ENCODE measurements at places on chromosomes 2 and 18.

- no peaks in the 10 kb centered on the region for H3K36me3 ChIP-seq
- no peak overlapping the region for H3K4me3 ChIP-seq
- no peaks in the 10 kb centered on the region for H3K27me3 ChIP-seq
- H3K4me1 ChIP-seq = peaks cover 28% of the 10 kb centered on the region
- no peak for DNase-seq
- no peak overlapping the region for H3K27ac ChIP-seq
Measured at GRCh38 chr2:237879058-237879430, 19.6 kb downstream of the RAMP1 start.

DNA sequence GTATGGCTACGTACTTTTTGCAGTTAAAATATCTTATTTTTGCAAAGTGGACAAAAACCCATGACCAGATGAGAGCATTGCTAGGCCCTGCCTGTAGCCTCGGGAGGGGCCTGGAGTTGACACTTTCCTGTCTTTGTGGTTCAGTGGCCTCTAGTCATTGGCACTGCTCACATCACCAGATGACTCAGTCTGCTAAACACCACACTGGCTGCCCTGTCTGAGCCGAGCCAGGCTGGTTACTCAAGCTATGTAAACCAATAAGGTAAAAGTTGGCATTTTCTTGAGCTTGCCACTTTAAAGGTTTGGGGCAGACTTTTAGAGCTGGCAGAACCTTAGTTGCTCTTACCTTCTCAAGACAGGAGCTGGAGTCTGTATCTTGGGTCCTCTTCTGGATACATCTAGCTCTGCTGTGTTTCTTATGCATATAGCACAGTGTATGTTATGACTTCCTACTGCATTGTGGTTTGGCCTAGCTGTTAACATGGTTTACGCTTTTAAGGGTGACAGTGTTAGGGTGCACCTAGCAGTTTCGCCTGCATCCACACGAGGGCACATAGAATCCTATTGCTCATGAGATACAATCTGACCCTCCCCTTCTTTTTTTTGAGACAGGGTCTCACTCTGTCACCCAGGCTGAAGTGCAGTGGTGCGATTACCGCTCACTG lies 76.4 kb downstream of the AP1S3 start:
- no peak overlapping the region for H3K4me3 ChIP-seq
- H3K4me1 ChIP-seq = peaks cover 9% of the 10 kb centered on the region
- H3K27me3 ChIP-seq = no peaks in the 10 kb centered on the region
- DNase-seq = peak; percentile 89
- no peaks in the 10 kb centered on the region for H3K36me3 ChIP-seq

- no peak overlapping the region for H3K27ac ChIP-seq
- H3K36me3 ChIP-seq = no peaks in the 10 kb centered on the region
- H3K27me3 ChIP-seq = no peaks in the 10 kb centered on the region
- DNase-seq = no peak
- peaks cover 1% of the 10 kb centered on the region for H3K4me1 ChIP-seq
- H3K4me3 ChIP-seq = no peak overlapping the region
Measured at GRCh38 chr2:18662689-18663088, 73.3 kb upstream of the NT5C1B start.

GRCh38 chr18:24126155-24126961 lies 12.5 kb upstream of the CABYR start:
- H3K27ac ChIP-seq = no peak overlapping the region
- no peaks in the 10 kb centered on the region for H3K36me3 ChIP-seq
- no peak for DNase-seq
- H3K27me3 ChIP-seq = no peaks in the 10 kb centered on the region

GRCh38 chr2:157439824-157440186 lies 4.1 kb downstream of the CYTIP start:
- H3K4me1 ChIP-seq = peaks cover 3% of the 10 kb centered on the region
- no peak for DNase-seq
- no peak overlapping the region for H3K27ac ChIP-seq

DNA sequence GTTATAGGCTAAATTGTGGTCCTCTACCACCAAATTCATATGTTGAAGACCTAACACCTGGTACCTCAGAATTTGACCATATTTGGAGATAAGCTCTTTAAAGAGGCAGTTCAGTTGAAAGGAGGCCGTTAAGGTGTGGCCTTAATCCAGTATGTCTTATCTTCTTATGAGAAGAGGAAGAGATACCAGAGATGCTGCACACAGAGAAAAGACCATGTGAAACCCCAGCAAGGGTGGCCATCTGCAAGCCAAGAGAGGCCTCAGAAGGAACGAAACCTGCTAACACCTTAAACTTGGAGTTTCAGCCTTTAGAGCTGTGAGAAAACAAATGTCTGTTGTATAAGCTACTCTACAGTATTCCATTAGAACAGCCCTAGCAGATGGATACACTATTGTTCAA lies 528.1 kb upstream of the DCC start:
- no peaks in the 10 kb centered on the region for H3K27me3 ChIP-seq
- H3K4me1 ChIP-seq = no peaks in the 10 kb centered on the region
- no peaks in the 10 kb centered on the region for H3K36me3 ChIP-seq

DNA sequence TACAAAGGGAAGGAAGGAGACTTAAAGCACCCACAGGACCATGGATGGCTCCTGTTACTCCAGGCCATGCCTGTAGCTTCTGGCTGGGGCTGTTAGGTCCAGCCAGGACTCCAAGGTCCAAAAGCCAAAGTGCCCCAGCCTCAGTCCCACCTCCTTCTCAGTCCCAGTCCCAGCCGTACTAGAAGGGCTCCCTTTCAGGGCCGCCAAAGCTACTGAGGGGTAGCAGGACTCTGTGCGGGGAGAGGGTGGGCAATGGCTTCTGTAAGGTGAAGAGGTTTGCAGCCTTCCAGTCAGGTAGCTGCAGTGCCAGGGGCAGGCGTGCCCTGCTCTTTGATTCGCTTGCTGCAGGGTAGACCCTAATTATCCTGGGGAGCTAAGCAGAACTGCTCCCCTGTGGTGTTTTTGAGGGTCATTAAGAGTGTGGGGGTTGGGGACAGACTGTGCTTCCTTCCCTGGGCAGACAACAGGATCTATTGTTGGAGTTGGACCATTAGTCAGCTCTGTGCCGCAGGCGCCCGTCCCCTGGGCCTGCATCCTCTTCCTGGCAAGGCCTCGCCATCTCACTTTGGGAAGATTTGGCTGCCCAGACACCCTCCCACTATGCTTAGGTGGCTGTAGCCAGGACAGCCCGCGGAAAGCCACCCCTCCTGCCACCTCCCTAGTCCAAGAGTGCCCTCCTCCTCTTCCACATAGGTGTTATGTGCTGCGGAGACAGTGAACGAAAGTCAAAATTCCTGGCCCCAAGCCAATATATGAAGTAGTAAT lies 118.8 kb downstream of the ZBTB7C start:
- H3K36me3 ChIP-seq = no peaks in the 10 kb centered on the region
- H3K4me3 ChIP-seq = no peak overlapping the region
- peaks cover 6% of the 10 kb centered on the region for H3K27me3 ChIP-seq
- H3K4me1 ChIP-seq = peaks cover 3% of the 10 kb centered on the region

DNA sequence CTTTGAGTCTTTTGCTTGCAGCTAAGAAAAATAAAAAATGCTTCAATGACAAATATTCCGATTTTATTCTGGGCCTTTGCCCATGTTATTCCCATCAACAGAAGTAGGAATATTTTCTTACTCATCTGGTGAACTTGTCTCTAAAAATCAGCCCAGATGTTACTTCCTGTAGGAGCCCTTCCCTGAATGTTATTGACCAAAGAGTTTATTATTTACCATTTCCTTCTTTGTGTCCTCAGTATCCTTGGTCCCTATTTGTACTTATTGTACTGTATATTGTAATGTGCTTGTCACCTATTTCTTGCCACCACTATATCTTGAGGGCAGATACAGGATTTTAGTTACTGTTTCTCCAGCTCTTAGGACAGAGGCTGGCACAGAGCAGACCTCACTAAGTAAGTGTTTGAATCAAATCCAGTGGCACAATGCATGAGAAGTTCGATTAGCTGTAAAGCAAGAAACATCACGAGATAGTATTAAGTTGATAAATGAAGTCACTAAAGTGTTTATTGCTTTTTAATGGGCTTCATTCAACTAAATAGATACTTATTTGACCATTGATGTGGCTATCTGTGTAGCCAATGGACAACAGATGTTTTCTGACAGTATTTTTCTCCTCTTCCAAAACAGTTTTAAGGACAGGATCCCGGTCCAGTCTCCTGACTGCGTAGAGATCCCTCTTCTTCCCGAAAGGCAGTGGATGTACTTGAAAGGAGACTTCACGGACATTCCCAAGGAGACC lies 109.1 kb downstream of the DDX1 start:
- H3K27me3 ChIP-seq = no peaks in the 10 kb centered on the region
- H3K27ac ChIP-seq = no peak overlapping the region
- no peaks in the 10 kb centered on the region for H3K4me1 ChIP-seq
- no peak for DNase-seq
- no peak overlapping the region for H3K4me3 ChIP-seq
- H3K36me3 ChIP-seq = no peaks in the 10 kb centered on the region

- H3K4me1 ChIP-seq = no peaks in the 10 kb centered on the region
- no peak for DNase-seq
- H3K27me3 ChIP-seq = no peaks in the 10 kb centered on the region
- H3K36me3 ChIP-seq = no peaks in the 10 kb centered on the region
- H3K27ac ChIP-seq = no peak overlapping the region
- no peak overlapping the region for H3K4me3 ChIP-seq
Measured at GRCh38 chr2:145290986-145291385, 771.1 kb upstream of the ZEB2 start.

GRCh38 chr2:186925514-186925913 lies 76.5 kb upstream of the ZSWIM2 start:
- H3K4me3 ChIP-seq = no peak overlapping the region
- no peak overlapping the region for H3K27ac ChIP-seq
- no peaks in the 10 kb centered on the region for H3K36me3 ChIP-seq
- H3K27me3 ChIP-seq = no peaks in the 10 kb centered on the region
- no peak for DNase-seq

GRCh38 chr18:49457616-49458015 lies 2.8 kb downstream of the DYM start:
- H3K4me1 ChIP-seq = peaks cover 6% of the 10 kb centered on the region
- no peaks in the 10 kb centered on the region for H3K27me3 ChIP-seq
- H3K36me3 ChIP-seq = peaks cover 1% of the 10 kb centered on the region
- no peak overlapping the region for H3K27ac ChIP-seq

DNA sequence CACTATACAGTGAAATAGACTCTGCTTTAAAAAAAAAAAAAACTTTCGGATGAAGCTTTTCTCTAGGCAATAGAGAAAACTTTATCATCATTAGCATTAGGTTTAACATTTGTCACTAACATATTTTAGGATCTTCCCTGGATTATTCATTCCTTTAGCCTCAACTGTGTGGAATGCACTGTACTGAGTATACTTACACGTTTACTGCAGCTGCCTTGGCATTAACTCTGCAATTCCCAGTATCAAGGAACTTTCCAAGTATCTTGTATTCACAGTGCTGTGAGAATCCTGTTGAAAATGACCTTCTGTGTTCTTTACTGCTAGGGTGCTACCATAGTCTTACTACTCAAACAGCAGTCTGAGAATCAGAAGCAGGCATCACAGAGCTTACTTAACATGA lies 328.2 kb upstream of the COL3A1 start:
- DNase-seq = peak; percentile 22
- H3K36me3 ChIP-seq = no peaks in the 10 kb centered on the region
- no peaks in the 10 kb centered on the region for H3K27me3 ChIP-seq
- H3K4me1 ChIP-seq = no peaks in the 10 kb centered on the region
- H3K27ac ChIP-seq = peak overlapping the region; percentile 36
- no peak overlapping the region for H3K4me3 ChIP-seq

GRCh38 chr2:25615920-25616319 lies 57.5 kb downstream of the DTNB start:
- peaks cover 3% of the 10 kb centered on the region for H3K4me1 ChIP-seq
- H3K27ac ChIP-seq = no peak overlapping the region
- DNase-seq = no peak
- H3K27me3 ChIP-seq = no peaks in the 10 kb centered on the region

GRCh38 chr2:145033438-145033837 lies 513.5 kb upstream of the ZEB2 start:
- peaks cover 7% of the 10 kb centered on the region for H3K4me1 ChIP-seq
- no peaks in the 10 kb centered on the region for H3K27me3 ChIP-seq
- no peak overlapping the region for H3K4me3 ChIP-seq
- no peak for DNase-seq

DNA sequence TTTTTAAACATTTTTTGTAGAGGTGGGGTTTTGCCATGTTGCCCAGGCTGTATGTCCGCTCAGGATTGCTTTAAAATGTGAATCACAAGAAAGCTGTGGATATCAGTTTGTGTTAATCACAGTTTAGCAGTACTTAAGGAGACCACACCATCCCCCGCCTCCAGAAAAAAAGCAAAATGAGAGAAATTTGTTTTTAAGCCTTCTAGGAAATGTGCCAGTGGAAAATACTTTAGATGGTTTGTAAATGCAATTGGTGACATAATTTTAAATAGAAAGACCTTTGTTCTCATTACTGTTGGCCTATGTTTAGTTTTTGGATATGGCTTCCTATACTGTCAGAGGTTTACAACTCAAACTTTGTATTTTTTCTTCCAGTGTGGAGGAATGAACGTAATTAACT lies 27.0 kb downstream of the GCA start:
- H3K27ac ChIP-seq = no peak overlapping the region
- H3K27me3 ChIP-seq = no peaks in the 10 kb centered on the region
- H3K4me3 ChIP-seq = no peak overlapping the region
- no peaks in the 10 kb centered on the region for H3K36me3 ChIP-seq

GRCh38 chr18:49647496-49648168 lies 85.8 kb downstream of the LIPG start:
- peaks cover 23% of the 10 kb centered on the region for H3K4me1 ChIP-seq
- no peaks in the 10 kb centered on the region for H3K36me3 ChIP-seq
- DNase-seq = peak; percentile 81
- no peaks in the 10 kb centered on the region for H3K27me3 ChIP-seq

DNA sequence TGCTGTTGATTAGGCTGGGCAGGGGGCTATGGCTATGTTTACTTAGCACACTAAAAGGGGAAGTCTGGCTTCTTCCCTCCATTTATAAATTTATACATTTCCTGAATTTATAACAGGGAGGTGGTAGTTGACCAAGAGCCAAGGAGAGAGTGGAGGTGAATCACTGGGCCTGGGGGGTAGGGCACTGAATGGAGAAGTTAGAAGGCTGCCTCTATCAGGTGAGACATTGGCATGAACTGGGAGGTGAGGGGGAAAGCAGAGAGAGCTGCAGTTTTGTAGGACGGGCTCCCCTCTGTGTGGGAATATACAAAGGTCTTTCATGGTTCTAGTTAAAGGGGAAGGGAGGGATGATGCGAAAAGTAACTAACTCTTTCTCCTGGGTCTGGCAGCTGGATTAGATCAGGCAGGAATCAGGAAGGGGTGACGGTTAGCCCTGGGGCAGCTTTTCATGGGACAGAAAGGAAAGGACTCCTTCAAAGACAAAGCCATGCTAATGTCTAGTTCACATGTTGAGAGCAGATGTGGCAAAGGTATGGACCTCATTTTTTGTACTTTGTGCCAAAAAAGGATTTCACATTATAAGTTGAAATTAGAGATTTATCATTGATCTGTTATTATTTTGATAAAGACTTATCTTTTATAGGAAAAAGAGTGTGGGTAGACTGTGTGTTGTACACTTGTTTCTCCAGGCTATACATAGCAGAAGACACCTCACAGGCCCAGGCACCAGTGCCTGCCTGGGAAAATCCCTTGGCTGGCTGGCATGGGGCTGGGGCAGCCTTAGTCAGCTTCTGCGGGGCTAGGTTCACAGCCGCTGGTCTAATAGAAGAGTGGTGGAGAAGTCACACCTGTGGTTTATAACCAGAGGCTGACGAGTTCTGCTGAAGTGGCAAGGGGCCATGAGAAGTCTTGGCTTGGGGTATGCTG lies 158.7 kb downstream of the CLIP4 start:
- H3K27ac ChIP-seq = no peak overlapping the region
- H3K4me1 ChIP-seq = no peaks in the 10 kb centered on the region
- no peak overlapping the region for H3K4me3 ChIP-seq
- H3K36me3 ChIP-seq = no peaks in the 10 kb centered on the region
